ENCODE measurements at places on chromosomes 16 and 17.

DNA sequence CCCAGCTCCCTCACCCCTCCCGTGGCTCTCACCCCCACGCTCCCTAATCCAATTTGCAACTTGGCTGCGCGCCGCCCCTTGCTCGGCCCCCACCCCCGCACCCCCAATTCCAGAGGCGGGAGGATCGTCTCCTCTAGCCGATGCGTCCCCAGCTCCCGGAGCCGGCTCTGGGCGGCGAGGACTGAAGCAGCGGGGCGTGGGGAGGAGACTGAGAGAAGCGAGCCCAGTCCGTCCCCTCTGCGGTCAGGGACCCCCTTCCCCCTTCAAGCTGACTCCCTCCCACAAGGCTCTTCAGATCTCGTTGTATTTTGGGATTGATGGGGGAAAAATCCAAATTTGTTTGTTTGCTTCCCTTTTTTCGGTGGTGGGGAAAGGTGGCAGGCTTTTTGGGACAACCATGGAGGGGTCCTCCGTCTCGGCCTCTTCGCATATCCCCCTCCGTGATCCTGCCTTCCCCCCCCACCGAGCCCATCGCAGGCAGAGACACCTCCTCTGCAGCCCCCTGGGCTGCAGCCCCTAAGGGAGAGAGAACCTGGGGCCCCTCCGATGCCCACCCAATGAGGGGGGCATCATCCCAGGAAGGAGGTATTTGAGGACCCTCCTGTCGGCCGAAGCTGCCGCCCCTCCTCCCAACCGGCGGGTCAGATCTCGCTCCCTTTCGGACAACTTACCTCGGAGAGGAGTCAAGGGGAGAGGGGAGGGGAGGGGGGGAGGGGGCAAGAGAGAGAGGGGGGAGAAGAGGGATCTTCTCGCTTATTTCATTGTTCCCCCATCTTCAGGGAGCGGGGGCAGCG, 466 bp downstream of the NEUROD2 start:
- DNase-seq, result no peak

DNA sequence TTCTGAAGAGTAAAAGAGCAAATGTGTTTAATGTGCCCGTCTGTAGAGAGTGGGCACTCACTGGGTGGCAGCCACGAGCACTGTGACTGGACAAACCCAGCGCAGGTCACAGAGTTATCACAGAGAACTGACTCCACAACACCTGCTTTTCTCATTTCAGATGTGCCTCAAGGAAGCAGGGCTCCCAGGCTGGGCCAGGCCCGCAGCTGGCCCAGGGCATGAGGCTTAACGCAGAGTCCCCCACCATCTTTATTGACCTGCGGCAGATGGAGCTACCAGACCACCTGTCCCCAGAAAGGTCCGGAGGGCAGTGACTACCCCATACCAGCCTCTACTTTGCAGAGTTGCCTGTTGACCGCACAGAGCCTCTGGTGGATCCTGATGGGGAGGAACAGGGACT, 11.9 kb downstream of the DNAAF8 start:
- no peak for DNase-seq

DNA sequence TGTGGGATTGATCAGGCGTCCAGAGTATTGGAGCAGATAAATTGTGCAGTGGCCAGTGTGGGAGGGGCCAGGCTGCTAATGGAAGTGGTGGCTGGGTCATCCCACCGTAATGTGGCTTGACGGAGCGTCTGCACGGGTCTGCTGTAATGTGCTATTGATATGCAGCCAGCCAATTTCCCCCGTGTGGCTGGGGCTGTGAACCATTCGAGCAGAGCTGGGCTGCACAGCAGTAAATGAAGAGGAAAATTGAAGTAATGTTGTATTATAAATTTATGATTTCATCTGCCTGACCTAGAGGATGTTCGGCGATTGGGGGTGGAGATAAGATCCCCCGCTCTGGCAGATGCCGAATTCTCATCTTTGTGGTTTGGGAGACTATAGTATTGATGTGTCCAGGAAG, 121.5 kb downstream of the CCDC182 start:
- no peak for DNase-seq

GRCh38 chr16:8346294-8346693, 244.0 kb downstream of the TMEM114 start:
- DNase-seq, result peak; percentile 9

DNA sequence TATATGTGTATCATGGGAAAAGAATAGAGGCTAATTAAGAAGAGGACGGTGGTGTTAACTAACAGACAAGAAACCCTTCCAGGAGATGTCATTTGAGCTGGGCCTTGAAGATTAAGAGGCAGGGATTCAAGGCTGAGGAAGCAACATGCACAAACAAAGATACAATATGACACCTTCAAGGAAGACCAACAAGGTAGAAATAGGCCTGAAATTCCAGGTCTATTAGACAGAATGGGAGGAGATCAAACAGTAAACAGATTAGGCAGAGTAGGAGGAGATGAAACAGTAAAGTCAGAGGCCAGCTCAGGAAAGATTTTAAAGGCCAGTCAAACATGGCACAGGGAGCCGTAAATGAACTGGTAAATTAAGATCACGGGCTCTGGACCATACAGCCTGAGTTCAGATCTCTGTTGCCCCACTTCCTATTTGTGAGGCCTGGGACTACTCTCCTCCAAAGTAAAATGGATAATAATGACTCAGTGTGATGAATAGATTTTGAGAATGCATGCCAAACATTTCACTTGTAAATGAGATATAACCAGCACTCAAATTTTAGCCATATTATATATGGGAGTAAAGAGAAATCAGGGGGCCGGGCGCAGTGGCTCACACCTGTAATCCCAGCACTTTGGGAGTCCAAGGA, 38.9 kb downstream of the USP31 start:
- DNase-seq, result no peak

GRCh38 chr16:87499189-87499486, 6.3 kb upstream of the ZCCHC14 start:
- DNase-seq, result no peak

DNA sequence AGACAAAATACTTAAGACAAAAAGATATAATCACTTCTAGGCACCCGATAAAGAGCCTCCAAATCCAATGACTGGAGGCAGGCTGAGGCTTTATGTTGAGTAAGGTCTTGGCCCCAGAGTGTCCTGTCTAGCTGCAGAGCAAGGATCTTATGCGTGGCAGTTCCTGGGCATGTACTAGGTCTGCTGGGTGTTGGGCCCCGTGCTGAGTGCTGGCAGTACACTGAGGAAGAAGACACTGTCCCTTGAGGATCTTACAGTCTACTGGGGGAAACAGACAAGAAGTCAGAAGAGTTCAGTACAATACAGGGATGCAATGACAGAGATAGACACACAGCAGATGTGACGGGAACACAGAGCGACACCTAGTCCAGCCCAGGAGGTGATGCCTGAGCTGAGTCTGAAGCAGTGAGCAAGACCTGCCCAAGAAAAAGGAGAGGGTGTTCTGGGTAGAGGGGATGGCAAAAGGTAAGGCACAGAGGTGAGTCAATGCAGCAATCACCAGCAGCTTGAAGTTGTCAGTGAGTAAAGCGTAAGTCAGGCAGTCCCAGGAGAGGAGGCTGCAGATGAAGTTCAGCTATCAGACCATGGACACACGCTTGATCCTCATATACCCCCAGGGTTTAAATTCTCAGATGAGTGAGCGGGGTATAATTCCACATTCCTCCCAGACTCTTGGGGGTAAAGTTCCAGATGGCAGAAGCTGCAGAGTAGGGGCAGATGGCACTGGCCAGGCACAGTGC, 18.1 kb downstream of the MAP3K14 start:
- no peak for DNase-seq

- DNase-seq, result no peak
These were observed 42.2 kb downstream of the CCDC57 start for GRCh38 chr17:82170412-82170961.

- DNase-seq, result no peak
These were observed 75.4 kb downstream of the YPEL2 start for GRCh38 chr17:59406808-59407381.

DNA sequence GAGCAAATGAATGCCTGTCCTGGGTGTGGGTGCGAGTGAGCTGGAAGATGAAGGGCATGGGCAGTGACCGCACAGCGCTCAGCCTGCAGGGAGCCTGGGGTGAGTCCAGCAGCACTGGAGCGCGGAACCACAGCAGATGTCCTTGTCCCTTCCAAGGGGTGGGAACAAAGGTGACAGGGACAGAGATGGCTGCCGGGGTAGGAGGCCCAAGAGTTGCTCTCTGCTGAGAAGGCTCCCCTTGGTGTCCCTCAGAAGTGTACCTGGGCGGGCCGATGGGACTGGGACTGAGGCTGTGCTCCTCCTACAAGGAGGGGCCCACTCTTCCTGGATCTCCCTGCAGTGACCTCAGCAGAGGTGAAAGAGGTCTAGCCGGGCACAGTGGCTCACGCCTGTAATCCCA, 7.6 kb upstream of the PGAP6 start:
- no peak for DNase-seq

GRCh38 chr17:47703191-47703591, 9.2 kb downstream of the TBKBP1 start:
- DNase-seq, result no peak

- DNase-seq, result no peak
These were observed 66.7 kb upstream of the FOXF1 start for GRCh38 chr16:86443508-86444147.
